ENCODE measurements at places on chromosomes 6 and 20.

GRCh38 chr6:10418862-10419748, 4.2 kb upstream of the TFAP2A start:
- no peak for DNase-seq

GRCh38 chr6:147811913-147812629, 303.6 kb downstream of the SAMD5 start:
- no peak for DNase-seq

GRCh38 chr20:57390604-57391438, at the start of gene RBM38:
Gene RBM38 (plus strand): TSS chr20:57391396. CDS start chr20:57391582, 186 bp downstream.
- peak; percentile 71 for DNase-seq

DNA sequence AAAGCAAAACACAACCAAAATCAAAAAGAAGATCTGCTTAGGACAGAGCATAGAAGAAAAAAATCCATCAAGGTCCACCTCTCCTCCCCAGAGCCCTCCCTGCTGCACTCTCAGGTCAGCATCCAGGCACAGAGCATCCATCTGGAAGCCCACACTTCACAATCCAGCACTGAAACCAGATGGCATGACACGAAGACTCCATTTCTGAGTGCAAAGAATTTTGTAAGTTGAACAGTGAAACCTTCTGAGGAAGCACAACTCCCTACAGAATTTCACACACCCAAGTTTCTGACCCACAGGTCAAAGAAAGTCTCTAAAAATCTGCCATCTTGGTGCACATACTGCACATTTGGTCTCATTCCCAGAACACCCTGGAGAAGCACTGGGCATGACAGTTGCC, 128.8 kb upstream of the STXBP5 start:
- DNase-seq: no peak

Data from T1000 (cell line).